GM03348 (cell line): ENCODE measurements at places on chromosomes 3 and 15.

DNA sequence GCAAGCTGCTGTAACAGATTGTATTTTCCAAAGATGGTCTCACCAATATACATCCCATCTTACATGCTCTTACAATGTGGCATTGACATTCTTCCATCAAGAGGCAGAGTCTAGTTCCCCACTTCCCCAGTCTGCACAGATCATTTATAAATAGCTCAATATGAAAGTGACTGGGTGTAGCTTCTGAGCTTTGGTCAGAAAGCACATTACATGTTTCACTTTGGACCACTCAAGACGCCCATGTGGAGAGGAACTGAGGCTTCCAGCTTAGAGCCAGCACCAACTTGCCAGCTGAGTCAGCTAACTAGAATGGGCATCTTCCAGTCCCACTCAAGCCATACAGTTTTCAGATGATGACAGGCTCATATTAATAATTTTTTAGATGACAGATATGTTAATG, 45.5 kb downstream of the GREM1 start:
- no peak for DNase-seq

GRCh38 chr3:30750967-30751366, 143.5 kb downstream of the GADL1 start:
- no peak for DNase-seq

DNA sequence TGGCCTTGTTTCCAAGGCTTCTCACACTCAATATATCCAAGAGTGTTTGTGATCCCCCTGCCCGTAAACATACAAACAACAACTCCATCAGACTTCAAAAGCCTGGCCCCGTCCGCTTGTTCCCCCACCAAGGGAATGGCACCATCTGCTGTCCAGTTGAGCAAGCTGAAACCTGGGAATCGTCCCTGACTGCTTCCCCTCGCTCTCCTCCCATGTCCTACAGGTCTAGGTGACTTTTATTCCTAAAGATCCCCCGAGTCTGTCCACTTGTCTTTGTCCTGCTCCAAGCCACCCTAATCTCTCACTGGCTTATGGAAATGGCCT, 27.9 kb upstream of the FAM174B start:
- DNase-seq: no peak

- DNase-seq: no peak
Observed at GRCh38 chr3:98788651-98789050, 25.5 kb downstream of the ST3GAL6 start.

DNA sequence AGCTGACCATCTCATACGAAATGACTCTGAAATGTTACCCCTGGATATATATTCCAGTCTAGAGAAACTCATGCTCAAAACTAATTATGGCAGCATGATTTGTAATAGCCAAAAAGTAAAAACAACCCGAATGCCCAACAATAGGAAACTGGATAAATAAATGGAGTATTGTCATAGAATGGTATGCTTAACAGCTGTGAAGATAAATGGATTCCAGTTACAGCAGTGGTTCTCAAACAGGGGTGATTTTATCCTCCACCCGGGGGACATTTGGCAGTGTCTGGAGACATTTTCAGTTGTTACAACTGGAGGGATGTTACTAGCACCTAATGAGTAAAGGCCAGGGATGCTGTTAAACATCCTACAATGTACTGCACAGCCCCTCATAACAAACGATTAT, 52.3 kb upstream of the PIAS1 start:
- no peak for DNase-seq
